GM04504 (cell line): ENCODE measurements at places on chromosomes 1 and 21.

GRCh38 chr1:118484893-118485292 lies 299.9 kb upstream of the SPAG17 start:
- DNase-seq, result no peak

GRCh38 chr1:211859405-211859804 lies 28.8 kb upstream of the LPGAT1 start:
- no peak for DNase-seq

DNA sequence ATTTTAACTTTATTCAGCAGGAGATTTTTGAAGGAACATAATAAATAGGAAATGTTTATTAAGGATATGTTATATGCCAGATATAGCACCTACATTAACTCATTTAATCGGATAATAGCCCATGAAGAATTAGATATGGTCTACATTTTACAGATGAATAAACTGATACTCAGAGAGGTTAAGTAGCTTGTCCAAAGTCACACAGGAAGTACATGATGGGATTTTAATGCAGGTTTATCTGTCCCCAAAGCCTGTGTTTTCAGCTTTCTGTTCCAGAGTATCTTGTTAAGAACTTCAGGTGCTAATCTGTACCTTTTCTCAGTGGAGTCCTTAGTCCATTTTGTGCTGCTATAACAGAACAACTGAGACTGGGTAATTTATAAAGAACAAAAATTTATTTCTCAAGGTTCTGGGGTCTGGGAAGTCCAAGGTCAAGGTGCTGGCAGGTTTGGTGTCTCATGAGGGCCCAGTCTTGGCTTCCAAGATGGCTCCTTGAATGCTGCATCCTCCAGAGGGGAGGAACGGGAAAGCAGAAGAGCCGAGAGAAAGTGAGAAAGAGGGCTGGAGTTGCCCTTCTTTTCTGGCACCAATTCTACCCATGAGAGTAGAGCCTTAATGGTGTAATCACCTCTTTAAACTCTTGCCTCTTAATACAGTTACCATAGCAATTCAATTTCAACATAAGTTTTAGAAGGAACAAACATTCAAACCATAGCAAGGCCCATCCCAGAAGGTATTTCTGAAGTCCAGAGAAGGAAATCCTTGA lies 17.3 kb downstream of the C1orf21 start:
- DNase-seq, result no peak

DNA sequence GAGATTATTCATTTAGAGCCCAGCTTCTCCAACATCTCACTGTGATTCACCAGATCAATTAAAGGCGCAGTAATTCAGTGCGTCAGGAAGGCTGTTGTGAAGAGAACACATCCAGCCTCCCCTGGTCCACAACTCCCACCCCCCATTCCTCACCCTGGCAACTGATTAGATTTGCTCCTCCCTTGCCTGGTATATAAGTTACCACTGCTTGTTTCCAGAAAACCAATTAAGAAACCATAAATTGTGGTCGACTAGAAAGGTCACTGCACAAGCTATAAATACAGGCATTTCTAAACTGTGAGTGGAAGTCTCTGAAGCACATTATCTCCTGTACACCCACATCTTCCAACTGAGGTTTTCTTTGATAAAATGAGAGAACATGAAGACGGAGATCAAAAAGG lies 41.9 kb downstream of the FAM163A start:
- no peak for DNase-seq

DNA sequence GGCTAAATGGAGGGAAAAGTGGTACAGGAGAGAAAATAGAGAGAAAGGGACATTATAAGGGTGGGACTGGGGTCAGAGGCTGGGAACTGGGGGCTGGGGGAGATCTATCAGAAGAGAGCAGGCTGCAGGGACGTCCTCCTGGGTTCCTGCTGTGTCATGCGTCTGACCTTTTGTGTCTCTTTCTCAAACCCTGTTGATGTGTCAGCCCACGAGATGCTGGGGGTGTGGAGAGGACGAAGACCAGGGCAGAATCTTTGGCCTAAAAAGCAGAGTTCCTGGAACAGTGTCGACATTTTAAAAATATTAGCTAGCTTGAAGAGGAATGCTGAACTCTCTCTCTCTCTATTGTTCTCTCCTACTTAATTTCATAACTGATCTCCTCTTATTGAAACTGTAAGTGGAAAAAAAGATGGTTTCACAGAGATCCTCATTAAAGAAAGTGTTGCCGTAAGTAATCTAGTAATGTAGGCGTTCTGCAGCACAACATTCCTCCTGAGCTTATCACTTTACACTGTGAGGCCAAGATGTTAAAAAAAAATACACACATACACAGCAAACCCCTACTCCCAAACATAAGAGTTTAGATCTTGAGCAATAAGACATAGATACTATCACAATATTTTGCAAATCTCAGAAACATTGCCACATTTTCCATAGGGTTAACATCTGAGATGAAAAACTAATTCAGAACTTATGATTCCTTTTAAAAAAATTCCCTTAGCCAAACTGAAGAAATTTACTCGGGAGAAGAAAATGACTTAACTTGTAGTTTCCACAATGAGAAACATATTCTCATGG lies 52.6 kb downstream of the RUNX1 start:
- DNase-seq, result no peak

GRCh38 chr1:235714205-235714897 lies 64.8 kb upstream of the GNG4 start:
- no peak for DNase-seq

GRCh38 chr1:161784968-161785367 lies 18.8 kb downstream of the ATF6 start:
- no peak for DNase-seq

DNA sequence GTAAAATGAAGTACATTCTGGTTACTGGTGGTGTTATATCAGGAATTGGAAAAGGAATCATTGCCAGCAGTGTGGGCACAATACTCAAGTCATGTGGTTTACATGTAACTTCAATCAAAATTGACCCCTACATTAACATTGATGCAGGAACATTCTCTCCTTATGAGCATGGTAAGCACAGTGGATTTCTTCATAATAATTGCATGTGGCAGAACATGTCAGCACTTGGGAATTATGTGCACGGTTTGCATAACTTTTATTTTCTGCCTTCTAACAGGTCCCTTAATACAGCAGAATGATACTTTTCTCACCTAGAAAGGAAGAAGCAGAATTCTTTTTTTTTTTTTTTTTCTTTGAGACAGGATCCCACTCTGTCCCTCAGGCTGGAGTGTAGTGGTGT lies 3.8 kb downstream of the CTPS1 start:
- no peak for DNase-seq

GRCh38 chr1:218459878-218460711 lies 115.0 kb downstream of the TGFB2 start:
- DNase-seq, result peak; percentile 71

DNA sequence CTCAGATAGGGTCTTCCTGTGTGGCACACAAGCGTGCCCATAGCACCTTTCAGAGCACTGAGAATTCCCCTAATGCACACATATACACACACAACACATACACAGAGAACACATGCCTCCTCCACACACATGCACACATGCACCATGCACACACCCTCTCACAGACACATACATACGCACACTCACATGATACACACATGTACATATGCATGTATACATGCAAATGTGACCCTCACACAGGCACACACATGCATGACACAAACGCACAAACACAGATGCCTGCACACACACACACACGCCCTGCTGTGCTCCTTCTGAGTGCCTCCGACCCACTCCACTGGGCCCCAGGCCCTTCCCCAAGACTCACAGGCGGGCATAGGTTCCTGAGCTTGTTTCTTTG lies 251.0 kb downstream of the PTPRU start:
- DNase-seq, result no peak

GRCh38 chr1:55631509-55631908 lies 416.3 kb upstream of the USP24 start:
- peak; percentile 53 for DNase-seq

DNA sequence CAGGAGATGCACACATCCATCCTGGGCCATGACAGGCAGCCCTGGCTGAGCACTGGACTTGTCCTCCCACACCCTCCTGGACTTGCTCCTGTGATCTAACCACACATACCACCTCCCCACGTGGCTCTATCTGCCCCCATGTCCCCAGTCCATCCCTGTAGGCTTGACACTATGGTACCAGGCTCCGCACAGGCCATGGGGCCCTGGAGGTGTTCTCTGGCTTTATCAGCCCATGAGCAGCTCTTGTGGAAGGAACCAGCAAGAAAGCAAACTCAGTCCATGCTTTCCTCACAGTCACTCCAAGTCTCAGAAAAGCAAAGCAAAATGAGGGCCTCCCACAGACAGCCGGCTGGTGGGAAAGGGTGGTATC lies 61.6 kb downstream of the CD46 start:
- DNase-seq, result no peak

- no peak for DNase-seq
Measured at GRCh38 chr1:32759997-32760623, 57.0 kb downstream of the YARS1 start.

DNA sequence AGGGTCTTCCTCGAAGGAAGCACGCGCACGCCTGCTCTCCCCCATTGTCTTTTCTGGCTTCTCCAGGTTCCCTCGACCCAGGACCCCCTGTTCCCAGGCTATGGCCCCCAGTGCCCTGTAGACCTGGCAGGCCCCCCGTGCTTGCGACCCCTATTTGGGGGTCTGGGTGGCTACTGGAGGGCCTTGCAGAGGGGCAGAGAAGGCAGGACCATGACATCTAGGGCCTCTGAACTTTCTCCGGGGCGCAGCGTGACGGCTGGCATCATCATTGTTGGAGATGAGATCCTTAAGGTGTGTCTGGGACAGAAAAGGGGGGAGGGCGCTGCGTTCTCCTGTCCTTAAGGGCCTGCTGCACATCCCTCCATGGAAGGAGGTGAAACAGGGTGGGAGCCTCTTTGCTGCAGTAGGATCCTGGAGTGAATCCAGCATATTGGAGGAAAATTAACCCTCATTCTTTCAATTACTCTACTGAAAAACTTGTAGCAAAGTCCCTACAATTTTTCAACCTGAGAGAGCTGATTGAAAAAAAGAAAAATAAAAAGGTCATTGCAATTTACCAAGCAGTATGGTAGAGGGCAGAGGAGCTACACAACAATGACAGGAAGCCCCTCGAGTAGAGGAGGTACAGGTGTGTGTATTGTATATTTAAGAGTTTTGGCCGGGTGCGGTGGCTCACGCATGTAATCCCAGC lies 777 bp downstream of the FLAD1 start:
- DNase-seq, result no peak

GRCh38 chr1:64826991-64827390 lies 82.1 kb downstream of the RAVER2 start:
- DNase-seq, result no peak

DNA sequence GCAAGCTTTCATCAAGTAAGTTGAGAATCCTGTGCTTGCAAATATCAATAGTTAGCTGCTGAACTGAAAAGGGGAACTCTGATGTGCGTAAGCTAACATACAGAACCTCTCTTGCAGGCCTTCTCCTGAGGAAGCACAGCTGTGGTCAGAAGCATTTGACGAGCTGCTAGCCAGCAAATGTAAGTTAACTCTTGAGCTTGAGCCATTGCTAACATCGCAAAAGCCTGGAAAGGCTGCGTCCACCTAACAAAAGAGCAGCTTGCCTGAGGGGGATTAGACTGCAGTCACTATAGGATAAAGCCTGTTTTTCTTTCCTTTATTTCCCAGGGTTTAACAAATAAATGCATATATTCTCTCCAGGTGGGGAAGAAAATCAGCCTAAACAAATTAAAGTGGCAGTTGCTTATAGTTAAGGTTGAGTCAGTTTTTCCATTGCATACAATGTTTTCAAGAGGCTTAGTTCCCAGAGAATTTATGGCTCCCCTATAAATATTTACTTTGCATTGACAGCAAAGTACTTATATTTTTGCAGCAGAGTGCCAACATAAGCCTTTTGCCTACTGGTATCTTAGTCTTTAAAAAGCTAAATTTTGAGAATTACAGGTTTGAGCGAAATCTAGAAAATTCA lies 1.5 kb downstream of the RGS2 start:
- no peak for DNase-seq

GRCh38 chr1:13730291-13730690 lies 30.3 kb downstream of the PRDM2 start:
- no peak for DNase-seq

DNA sequence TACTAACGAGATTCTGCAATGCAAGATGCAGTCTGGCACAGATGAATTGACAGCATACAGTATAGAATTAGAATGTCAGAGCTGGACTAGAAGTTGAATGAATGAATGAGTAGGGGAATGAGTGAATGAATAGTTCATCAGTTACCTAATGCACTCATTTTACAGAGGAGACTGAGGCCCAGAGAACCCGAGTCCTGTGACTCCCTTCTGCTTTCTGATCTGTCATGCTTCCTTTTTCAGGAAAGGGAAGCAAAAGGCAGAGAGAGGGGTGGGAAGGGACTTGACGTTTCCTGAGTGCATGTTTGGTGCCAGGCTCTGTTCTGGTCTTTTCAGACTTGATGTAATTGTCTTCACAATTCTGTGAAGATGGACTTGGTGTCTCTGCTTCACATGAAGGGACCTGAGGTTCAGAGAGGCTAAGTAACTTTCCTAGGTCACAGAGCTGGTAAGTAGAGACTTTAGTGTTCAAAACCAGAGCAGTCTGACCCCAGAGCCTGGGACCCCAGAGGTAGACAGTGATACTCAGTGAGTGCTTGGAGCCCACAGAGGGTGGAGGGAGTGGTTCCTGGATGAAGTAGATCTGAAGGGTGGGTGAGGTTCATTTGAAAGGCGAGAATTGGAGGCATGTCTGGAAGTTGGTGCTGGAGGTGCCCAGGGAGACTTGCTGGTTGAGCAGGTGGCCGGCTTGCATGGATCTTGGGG lies 8.0 kb upstream of the MEX3A start:
- DNase-seq, result no peak

DNA sequence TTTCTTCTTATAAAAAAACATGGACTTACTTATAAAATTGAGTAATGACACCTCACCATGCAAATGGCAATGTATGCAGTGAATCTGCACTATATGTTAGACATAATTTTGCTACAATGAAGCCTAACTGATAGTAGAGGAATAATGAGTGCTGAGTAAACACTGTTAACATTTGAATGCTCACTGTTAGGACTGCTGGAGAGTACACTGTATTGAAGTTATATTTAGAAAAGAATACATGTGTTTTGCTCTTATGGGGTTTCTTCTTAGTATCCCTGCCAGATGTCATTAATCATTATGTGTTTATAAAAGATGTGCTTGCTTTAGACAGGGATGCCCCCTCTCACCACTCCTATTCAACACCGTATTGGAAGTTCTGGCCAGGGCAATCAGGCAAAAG lies 111.1 kb upstream of the ZP4 start:
- no peak for DNase-seq

GRCh38 chr1:205667909-205668643 lies 12.2 kb downstream of the SLC45A3 start:
- DNase-seq, result no peak

GRCh38 chr1:241964550-241965282 lies 7.1 kb downstream of the BECN2 start:
- DNase-seq, result no peak

DNA sequence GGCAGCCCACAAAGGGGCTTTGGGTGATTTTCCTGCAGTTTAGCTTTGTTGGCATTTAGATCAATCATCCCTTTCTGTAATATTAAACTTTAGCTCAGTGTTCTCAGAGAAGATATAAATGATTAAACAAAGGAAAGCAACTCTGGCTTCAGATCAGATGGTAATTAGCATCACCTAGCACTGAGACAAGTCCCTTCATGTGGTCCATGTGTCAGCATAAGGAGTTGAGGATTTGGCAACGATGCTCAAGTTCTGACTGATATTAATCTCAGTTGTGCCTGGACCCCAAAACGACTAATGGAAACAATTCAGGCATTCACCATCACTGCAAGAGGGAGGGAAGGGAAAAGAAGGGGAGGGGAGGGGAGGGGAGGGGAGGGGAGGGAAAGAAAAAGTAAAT lies 60.4 kb downstream of the SEC16B start:
- DNase-seq, result no peak
